Activated CD4-positive, alpha-beta T cell treated with anti-CD3 and anti-CD28 coated beads, Interleukin-2, amount 10 ng/mL, durations not matched to agents 7 days and 5 days (primary cell): ENCODE measurements at places on chromosomes 1 and 21. TPM values are rescaled to one million over a fixed set of nuclear protein-coding genes. Genes with fewer than 3 reads are reported as not detected.

DNA sequence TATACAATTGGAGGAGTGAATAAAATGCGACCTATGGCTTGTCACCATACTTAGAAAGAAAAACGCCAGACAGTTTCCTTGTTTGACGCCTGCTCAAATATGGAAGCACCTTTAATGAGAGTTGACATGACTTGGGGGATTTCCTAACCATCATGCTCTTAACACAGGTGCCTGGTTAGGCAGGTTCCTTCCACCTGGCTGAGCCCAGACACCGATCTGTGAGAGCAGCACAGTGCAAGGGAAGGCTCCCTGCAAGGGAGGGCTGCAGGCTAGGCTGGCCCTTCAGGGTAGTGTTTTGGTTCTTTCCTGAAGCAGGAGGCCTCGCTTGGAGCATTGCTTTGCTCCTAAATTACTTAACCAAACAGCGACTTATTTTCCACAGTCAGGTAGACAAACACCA lies 24.6 kb upstream of the KLHDC8A start:
- no peak for DNase-seq

DNA sequence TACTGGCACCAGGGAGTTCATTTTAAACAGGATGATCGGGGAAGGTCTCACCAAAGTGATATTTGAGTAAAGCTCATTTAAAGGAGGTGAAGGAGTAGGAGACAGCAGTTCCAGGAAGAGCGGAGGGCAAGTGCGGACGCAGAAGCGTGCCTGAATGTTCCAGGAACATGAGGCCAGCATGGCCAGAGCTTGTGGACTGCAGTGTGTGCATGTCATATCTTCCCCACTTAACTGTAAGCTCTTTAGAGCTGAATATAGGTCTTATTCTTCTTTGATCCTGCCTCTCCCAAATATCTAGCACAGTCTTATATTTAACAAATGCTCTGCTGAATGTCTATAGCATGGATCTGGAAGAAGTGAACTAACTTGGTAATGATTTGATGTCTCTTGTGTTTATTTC lies 639.3 kb downstream of the SMYD3 start:
- no peak for DNase-seq

DNA sequence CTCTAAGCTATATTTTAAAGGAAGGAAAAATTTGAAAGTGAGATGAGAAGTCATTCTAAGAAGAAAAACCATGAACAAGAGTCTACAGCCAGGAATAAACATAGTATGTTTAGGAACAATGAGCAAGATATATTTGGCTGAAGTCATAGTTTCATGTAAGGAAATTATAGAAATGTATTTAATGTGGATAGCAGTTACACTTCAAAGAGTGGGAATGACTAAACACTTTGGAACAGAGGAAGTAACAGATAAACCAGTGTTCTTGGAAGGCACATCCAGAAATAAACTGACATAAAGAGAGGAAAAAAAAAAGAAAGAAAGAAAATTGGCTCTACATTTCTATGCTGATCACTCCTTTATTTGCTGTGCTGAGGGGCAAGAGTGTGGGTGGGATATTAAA lies 18.0 kb downstream of the C8A start:
- DNase-seq, result no peak

AK5 gene
- 5.6 TPM for total RNA-seq

STYXL2 gene
- total RNA-seq, result not detected
